ENCODE measurements at places on chromosomes 7 and 10. TPM values are rescaled to one million over a fixed set of nuclear protein-coding genes. Genes with fewer than 3 reads are reported as not detected.

The SFTPA2 gene
- 0.11 TPM for total RNA-seq

The PNLIPRP3 gene
- not detected for total RNA-seq

The MMRN2 gene
- 28.0 TPM for total RNA-seq

GRCh38 chr7:139431459-139431858 is 52.0 kb downstream of the KLRG2 start:
- no peak for DNase-seq

GRCh38 chr10:7027913-7028808 is 382.7 kb downstream of the SFMBT2 start:
- DNase-seq: no peak

GRCh38 chr7:136324073-136324704 is 347.0 kb upstream of the MTPN start:
- no peak for DNase-seq
